ENCODE measurements at places on chromosomes 13 and 19.

DNA sequence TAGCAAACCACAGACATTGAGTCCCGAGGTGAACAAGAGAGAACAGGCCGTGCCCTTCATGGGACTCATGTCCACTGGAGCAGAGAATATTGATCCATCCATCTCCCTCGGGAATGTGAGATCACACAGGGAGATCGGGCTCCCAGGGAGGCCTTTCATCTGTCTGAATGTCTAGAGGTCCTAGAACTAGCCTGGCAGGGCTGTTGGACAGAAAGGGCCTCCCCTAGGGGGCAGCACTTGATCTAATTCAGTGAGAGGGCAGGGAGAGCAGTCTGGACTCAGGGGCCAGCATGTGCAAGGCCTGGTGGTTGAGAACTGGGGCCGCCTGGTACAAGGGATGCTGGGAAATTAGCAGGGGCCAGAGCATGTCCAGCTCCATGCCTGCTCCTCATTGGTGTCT lies 4.3 kb downstream of the RUVBL2 start:
- no peak for DNase-seq

DNA sequence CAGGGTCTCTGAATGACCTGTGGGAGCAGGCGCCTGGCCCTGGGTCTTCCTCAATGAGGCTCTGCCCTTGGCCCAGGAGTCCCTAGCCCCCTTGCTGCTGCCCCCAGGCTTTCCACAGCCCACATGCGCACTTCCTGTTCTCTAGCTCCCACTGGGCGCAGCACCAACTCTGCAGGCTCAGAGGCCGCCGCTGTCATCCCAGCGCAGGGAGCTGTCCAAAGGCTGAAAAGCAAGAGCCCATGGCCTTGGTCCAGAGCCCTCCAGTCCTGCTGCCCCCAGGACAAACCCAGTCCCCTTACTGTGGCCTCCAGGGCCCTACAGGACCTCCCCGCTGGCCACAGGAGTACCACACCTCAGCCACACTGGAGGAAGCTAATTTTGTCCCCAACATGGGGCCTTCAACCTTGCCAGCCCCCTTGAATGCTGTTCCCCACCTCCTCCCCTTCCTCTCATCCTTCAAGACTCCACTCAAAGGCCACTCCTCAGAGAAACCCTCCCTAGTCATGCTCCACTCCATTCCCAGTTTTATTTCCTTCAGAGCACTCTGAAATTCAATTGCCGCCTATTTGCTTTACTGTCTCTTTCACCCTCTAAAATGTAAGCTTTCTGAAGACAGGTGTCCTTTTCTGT lies 8.0 kb upstream of the POU2F2 start:
- DNase-seq: no peak

- no peak for DNase-seq
Observed at GRCh38 chr13:27967736-27968315, 1.3 kb downstream of the CDX2 start.

DNA sequence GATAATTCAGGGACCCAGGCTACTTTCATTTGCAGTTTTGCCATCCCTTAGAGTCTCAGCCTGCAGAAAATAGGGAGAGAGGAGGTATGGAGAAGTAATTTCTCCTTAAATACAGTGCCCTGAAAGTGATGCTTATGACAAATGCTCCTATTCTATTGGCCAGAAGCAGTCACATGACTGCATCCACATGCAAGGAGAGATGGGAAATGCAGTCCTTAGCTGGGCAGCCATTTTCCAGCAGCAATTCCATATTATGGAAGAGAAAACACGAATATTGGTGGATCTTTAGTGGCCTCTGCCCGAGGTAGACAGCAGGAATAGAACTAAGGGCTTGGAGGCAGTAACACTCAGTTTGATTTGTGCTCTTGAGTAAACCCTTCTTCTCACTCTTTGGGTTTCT lies 39.4 kb downstream of the VAV1 start:
- DNase-seq: no peak

- DNase-seq: no peak
Observed at GRCh38 chr19:57050863-57051262, 68.9 kb upstream of the USP29 start.

GRCh38 chr13:29471551-29471950 lies 123.9 kb downstream of the SLC7A1 start:
- no peak for DNase-seq

DNA sequence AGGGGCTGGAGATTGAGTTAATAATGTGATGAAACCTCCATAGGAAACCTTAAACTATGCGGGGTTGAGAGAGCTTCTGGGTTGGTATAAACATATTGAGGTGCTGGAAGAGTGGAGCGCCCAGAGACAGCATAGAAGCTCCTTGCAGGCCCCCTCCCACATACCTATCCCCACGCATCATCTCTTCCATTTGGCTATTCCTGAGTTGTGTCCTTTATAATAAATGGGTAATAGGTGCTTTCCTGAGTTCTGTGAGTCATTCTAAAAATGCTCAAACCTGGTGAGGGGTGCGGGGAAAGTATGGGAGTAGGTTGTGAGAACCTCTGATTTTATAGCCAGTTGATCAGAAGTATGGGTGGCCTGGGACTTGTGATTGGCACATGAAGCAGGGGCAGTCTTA lies 14.6 kb downstream of the CCDC122 start:
- no peak for DNase-seq

- DNase-seq: peak; percentile 23
Observed at GRCh38 chr19:17184371-17184841, 30.8 kb upstream of the USE1 start.

- no peak for DNase-seq
Observed at GRCh38 chr19:55486043-55486970, 1.3 kb downstream of the NAT14 start.

- DNase-seq: no peak
Observed at GRCh38 chr13:47178090-47178950, 281.5 kb upstream of the HTR2A start.

GRCh38 chr13:94542917-94543316 lies 53.0 kb downstream of the TGDS start:
- DNase-seq: no peak

DNA sequence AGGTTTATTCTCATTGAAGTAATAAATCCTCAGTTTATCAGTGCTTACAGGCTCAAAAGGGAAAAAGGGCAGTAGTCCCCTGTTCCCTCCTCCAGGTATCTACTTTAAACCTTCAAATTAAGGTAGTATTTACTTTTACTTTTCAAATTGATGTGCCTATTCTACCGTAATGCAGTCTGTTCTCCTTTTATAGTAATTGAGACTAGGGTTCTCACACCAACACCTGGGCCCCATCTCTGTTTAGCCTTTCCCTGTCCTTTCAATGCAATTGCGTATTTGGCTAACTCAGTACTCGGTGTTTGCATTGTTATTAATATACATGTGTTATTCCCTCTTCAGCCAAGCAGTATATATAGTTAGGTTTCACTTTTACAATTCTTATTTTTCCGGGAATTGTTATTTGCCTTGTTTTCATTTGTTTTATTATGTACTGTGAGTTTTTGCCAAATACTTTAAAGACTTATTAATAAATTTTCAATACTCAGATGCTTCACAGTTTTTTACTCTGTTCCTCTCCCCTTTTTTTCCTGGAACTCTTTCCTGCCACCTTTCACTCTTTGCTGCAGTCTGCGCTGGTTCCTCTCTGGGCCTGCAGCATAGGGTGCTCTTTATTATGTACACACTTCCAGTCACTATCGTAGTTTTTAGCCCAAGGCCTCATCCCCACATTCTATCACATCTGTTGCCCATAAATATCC lies 30.3 kb downstream of the USPL1 start:
- DNase-seq: no peak

- no peak for DNase-seq
Observed at GRCh38 chr19:41872775-41873647, 4.1 kb upstream of the CD79A start.

DNA sequence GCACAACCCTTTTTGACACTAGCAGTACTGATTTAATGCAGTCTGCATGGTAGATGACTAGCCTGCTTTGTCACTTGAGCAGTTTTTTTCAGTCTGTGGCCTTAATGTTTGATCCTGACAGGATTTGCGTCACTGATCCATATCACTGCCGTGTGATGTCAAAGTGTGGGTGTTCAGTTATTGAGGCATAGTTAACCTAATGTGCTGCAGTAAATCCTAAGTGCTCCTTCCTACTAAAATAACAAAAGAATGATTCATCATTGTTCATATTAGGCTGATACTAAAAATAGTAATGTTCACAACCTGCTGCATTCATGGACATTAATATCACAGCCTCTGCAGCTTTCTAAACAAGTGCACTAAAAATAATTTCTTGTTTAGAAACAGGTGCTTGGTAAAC lies 121.9 kb upstream of the MLNR start:
- no peak for DNase-seq

GRCh38 chr13:74287724-74288169 lies 153.5 kb upstream of the KLF12 start:
- DNase-seq: peak; percentile 26

- no peak for DNase-seq
Observed at GRCh38 chr19:46478356-46478986, 7.1 kb upstream of the PNMA8A start.

DNA sequence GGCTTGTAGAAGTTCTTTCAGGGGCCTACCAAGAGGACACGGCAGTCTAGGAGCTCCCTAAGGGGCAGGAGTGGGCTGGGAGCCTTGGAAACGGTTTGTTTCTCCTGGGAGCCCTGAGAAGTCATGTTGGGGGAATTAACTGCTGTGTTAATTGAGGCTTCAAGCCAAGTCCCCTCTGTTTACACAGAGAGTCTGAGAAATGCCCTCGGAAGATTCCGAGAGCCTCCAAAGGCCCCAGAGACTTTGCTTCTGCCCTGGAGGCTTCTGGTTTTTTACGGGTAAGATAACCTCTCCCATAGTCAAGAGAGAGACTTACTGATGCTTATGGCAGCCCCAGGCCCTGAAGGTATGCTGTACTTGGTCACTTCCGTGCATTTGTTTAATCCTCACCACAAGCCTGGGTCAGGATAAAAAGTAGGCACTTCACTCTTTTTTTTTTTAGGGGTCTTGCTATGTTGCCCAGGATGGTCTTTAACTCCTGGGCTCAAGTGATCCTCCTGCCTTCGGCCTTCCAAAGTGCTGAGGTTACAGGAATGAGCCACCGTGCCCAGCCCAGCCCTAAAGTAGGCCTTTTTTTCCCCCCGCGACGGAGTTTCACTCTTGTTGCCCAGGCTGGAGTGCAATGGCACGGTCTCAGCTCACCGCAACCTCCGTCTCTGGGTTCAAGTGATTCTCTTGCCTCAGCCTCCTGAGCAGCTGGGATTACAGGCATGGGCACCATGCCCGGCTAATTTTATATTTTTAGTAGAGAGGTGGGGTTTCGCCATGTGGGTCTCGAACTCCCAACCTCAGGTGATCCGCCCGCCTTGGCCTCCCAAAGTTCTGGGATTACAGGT lies 15.2 kb downstream of the IER2 start:
- no peak for DNase-seq

DNA sequence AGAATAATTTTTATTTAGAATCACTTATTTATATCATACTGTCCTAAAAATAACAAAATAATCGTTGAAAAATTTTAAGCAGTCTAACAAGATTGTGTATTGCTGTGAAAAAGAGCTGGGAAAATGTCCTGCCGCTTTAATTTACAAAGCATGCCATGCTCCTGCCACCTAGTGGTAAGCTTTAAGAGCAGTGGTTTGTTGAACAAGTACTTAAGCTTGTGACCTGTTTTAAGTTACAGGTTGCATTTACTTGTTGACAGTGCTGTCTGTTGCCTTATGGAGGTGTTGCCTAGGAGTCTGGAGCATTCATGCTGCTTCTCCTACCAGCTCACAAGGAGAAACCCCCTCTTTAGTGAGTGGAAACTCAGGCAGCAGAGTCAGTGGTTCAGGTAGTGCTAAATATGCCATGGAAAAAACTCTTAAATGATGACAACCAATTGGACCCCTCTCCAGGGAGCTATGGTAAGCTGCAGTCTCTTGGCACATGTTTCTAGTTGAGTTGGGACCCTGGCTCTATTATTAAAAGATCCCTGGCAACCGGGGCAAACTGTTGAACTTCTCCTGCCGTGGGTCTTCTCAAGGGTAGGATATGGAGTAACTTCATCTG lies 68.4 kb downstream of the SPATA13 start:
- no peak for DNase-seq

GRCh38 chr13:110685305-110686020 lies 20.5 kb downstream of the CARS2 start:
- no peak for DNase-seq

- DNase-seq: no peak
Observed at GRCh38 chr13:93420887-93421286, 194.3 kb downstream of the GPC6 start.

- no peak for DNase-seq
Observed at GRCh38 chr13:50366488-50367174, 351.4 kb downstream of the KCNRG start.

DNA sequence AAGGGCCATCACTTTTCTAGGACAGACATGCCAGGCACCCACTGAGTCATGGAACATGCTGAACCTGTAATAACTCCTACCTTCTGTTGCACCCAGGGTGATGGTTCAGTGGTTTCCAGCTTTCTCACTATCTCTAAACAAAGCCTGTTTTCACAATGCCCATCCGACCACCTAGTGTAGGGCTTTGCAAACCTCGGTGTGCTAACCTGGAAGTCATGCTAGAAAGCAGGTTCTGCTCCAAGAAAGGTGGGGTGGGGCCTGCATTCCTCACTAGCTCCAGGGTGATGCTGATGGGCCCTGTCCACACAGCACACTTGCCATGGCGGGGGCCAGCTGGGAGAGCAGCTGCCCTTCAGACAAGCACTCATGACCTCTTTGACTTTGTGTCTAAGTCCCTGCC lies 43.4 kb downstream of the COL4A2 start:
- no peak for DNase-seq

DNA sequence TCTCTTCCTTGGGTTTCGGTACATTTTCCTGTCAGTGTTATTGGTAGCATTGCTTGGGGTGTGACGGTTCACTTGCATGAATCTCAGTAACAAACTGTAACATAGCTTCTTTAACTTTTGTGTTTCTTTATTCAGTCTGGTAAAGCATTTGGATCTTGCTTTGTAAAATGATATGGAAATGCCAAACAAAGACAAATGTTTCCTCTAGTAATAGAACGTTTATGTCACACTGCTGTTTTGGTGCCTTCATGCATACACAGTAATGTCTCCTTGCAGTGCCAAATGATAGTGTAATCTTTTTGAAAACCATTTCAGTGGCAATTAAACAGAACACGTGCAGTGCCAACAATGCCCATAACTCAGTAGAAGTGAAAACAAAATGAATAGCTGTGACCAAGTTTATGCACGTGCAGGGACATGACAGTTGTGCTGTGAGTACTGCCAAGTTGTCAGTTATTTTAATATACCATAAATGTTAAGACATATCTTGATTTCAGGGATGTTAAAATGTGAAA lies 110.8 kb downstream of the RXFP2 start:
- DNase-seq: no peak

- DNase-seq: no peak
Observed at GRCh38 chr13:19178901-19179593, 2.6 kb downstream of the TUBA3C start.

GRCh38 chr13:25232937-25233515 lies 54.3 kb downstream of the MTMR6 start:
- no peak for DNase-seq

- DNase-seq: no peak
Observed at GRCh38 chr13:100473501-100474044, 115.0 kb downstream of the GGACT start.

DNA sequence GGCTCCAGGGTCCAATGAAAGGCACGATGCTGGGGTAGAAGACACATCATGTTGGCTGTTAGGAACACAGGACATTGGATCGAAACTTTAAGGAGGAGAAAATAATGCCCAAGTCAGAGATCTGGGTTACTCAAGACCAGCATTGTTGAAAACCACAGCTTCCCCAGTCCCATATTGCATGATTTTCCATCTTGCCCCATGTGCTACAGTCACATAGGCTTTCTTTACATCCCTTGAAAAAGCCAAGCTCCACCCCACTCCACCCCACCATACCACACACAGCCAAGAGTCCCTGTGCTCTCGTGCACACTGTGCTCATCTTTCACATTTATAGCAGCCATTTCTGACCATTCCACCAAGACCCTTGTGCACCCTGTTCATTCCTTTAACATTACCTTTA lies 636.2 kb downstream of the DIAPH3 start:
- DNase-seq: no peak
